Glutamatergic neuron (in vitro differentiated cells): ENCODE measurements at places on chromosomes 4 and X.

DNA sequence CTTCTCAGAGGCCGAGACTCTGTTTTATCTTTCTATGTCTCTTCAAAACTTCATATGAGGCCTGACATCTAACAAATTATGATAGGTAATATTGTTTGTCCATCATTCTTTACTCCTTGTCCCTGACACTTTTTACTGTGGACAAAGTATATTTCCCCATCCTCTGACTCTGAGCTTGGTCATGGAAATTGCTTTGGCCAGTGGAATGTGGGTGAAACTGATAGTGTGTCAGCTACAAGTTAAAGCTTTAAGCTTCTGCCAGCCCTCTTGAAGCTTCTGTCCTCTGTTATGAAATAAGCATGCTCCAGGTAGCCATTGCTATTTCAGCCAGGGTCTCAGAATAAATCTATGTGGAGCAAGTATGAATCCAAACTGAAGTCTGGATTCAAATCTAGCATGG lies 604.6 kb downstream of the BCOR start:
- DNase-seq: no peak

DNA sequence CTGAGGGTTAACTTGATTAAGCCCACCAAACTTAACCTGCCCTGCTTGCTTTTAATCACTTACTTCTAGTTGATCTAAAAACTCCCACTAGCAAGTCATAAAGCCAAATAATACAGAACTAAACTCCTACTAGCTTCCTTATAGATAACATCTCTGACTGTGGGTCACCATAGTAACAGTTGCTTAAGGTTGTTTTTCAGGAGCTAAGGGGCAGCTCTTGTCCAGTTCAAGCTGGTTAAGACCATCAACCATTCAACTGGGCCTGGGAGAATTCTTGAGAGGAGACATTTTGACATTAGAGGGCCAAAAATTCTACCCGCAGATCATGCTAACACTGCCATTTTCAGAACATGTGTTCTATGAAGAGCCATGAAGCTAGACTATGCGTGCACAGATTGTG lies 67.0 kb downstream of the UCHL1 start:
- DNase-seq: no peak

DNA sequence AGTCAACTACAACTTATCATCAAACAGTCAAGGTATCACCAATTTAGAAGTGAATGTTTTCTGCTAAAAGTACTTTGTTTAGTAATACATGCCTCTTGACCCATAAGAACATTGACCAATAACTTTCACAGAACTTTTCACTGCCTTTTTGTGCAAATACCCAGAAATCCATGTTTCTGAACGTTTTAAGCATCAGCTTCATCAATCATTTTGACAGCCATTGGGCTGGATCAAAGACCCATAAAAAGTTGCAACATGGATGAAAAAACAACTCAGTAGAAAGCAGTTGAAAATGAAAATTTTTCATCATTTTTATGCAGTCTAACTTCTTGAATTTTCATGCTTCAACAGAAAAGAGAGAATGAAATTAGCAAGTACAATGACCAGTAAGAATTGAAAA lies 466.7 kb downstream of the TRAM1L1 start:
- no peak for DNase-seq

DNA sequence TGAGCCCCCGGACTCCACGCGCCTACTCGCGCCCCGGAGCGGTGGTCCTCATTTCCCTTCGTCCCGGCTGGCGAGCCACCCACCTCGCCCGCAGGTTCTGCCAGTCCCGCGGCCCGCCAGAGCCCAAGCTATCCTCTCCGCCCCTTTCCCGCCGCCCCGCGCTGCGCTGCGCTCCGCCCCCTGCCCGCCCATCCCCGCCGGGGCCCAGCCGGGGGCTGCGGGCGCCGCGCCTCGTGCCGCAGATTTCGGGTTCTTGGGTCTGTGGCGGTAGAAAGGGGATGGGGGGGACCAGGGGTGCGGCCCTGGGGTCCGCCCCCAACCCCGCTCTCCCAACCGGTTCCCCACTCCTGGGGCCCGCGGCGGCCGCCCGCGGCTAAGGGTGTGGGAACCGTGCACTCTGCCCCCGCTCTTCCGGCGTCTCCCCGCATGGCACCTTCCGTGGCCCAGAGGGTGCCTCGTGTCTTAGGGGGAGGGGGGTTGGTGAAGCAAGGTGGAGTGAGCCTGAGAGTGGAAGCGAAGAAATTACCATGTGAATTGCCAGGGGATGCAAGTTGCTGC lies 650.8 kb upstream of the DIPK2B start:
- DNase-seq: peak; percentile 58

DNA sequence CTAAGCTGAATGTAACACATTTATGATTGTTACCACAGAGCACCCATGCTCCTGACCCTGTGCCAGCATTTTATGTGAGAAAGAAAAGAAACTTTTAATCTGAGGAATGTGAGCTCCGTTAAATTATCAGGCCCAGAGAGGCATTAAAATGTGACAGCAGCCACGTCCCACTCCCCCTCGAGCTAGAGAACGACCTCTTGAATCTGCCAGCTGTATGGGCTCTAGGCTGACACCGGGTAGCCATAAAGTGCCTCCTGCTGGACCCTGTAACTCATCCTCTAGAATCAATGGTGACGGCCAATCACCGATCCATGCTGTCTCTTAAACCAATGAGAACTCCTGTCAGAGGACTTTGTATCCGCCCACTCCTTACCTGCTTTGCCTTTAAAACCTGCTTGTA lies 110.2 kb upstream of the ADRA2C start:
- no peak for DNase-seq

- no peak for DNase-seq
Observed at GRCh38 chr4:1658146-1658545, 26.0 kb downstream of the FAM53A start.

DNA sequence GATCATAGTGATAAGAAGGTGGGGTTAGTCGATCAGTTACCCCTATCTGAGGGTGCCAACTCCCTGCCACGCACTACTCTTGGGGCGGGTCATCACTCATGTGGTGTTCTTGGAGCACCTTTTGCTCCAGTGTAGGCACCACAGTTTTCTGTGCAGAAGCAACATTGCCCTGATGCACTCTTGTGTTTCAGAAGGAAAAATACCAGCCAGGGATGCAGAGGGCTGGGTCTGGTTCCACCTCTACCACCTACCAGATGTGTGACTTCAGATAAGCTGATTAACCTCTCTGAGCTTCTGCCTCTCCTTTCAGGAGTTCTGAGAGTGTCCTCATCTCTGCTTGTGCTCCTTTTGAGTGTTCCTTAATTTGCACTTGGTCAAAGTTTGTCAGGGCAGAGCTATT lies 29.9 kb upstream of the PROM1 start:
- DNase-seq: no peak

DNA sequence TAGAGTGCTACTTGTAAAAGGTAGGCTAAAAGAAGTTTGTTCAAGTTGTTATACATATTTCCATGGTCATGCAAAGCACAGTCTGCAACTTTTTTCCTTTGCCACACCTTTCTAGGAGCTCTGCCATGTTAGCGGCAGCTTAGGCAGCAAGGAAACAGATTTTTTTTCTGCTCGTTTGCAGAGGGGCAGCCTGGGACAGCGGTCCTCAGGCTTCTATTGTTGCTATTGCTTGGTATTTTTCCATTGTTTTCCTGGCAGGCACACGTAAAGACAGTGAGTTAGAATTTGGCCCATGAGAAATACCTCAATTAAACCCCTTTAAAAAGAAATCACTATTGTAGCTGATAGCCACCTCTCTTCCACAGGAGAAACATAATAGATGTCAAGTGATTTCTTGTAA lies 391.4 kb downstream of the SH2D1A start:
- no peak for DNase-seq

DNA sequence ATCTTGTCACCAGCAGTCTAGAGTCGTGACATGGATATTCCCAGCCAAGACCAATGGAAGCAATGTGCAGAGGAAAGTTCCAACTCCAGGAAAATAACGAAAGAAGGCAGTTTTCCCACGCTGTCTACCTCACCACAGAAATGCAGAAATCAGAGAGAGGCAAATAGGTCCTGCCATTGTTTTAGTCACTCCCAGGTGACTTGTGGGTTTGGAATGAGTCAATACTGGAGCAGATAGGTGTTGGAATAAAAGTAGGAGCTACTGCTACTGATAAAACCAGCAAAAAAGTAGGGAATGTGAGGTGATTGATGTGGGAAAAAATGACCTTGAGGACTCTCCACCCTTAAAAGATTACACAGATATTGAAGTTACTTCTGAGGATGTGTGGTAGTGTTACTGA lies 72.8 kb upstream of the RAI2 start:
- no peak for DNase-seq

- no peak for DNase-seq
Observed at GRCh38 chr4:6362896-6363295, 93.2 kb downstream of the WFS1 start.

DNA sequence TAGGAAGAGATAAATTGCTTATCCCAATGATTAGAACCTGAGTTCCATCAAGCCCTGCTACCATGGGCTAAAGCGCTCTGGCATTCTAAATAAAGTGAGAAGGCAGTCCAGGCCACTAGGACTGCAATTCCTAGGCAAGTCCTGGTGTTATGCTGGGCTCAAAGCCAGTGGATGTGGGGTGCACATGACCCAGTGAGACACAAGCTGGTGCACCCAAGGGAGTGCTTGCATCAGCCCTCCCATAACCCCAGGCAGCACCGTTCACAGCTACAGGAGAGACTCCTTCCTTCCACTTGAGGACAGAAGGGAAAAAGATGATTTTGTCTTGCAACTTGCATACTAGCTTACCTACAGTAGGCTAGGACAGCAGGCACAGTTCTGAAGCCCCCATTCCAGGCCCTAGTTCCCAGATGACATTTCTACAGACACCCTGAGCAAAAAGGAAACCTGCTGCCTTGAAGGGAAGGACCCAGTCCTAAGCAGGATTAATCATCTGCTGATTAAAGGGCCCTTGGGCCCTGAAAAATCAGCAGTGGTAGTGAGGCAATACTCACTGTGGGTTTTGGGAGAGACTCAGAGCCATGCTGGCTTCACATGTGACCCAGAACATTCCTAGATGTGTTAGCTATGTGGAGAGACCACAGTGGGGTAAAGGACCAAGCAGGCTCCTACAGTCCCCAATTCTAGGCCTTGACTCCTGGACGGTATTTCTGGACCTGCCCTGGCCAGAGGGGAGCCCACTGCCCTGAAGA lies 77.8 kb downstream of the KLHL13 start:
- DNase-seq: no peak

GRCh38 chr4:109011241-109012026 lies 248.6 kb upstream of the ETNPPL start:
- no peak for DNase-seq

DNA sequence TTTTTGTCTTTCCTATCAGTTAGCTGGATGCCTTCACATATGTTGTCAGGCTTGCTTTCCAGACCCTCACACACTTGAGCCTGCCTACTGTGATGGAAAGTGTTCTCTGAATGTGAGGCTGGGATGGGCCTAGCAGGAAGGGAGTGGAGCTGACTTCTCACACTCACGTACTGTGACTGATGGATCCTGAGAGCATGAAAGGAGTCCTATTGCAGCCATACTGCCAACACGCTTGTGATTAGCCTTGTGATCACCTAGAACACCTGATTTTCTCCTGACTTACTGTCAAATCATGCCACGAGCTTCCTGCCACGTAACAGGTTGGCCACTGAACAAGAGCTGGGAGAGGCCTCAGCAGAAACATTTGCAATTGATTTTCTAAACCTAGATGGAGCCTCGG lies 49.9 kb downstream of the ACOX3 start:
- no peak for DNase-seq
